ENCODE measurements at places on chromosomes 6 and 20. TPM values are rescaled to one million over a fixed set of nuclear protein-coding genes. Genes with fewer than 3 reads are reported as not detected.

Gene CALHM4
- not detected for total RNA-seq

Gene SPTLC3
- total RNA-seq: 4.9 TPM

Gene CLPSL1
- not detected for total RNA-seq

Gene CCN5
- not detected for total RNA-seq

Gene LSM2
- total RNA-seq: 118 TPM

Gene FAM229B
- 12.4 TPM for total RNA-seq

Gene GRM4
- not detected for total RNA-seq

Gene AGPAT4
- 2.9 TPM for total RNA-seq

Gene MOCS1
- 12.2 TPM for total RNA-seq

Gene ZBTB22
- 23.1 TPM for total RNA-seq

Gene TBXT
- total RNA-seq: not detected

Gene GPX5
- total RNA-seq: not detected

Measured in myometrial cell (primary cell).